CD8-positive, alpha-beta T cell (primary cell): ENCODE measurements at places on chromosomes 5 and 9. TPM values are rescaled to one million over a fixed set of nuclear protein-coding genes. Genes with fewer than 3 reads are reported as not detected.

ZNF366 gene
- total RNA-seq, result not detected

PCDHGA12 gene
- not detected for total RNA-seq

SH3PXD2B gene
- 0.08 TPM for total RNA-seq

GFPT2 gene
- 9.9 TPM for total RNA-seq

ST6GALNAC6 gene
- 49.8 TPM for total RNA-seq

TMOD1 gene
- 0.11 TPM for total RNA-seq

TAF1L gene
- total RNA-seq, result not detected

QRFP gene
- not detected for total RNA-seq

AMBP gene
- total RNA-seq, result not detected

FCN2 gene
- total RNA-seq, result not detected

AHRR gene
- total RNA-seq, result 0.22 TPM

PCDHGA5 gene
- total RNA-seq, result not detected

TOR2A gene
- 4.7 TPM for total RNA-seq

LAMC3 gene
- total RNA-seq, result 0.43 TPM

FBP2 gene
- not detected for total RNA-seq

SLC46A2 gene
- total RNA-seq, result not detected

PCDHGA9 gene
- total RNA-seq, result not detected

RASEF gene
- total RNA-seq, result not detected

GDA gene
- total RNA-seq, result not detected

CCIN gene
- 0.56 TPM for total RNA-seq

STRBP gene
- 10.2 TPM for total RNA-seq

PCDHGB6 gene
- not detected for total RNA-seq

F2R gene
- 10.7 TPM for total RNA-seq

WDR36 gene
- total RNA-seq, result 29.5 TPM

PCDHGA10 gene
- 0.08 TPM for total RNA-seq
